ENCODE measurements at places on chromosomes 2 and 18.
A peak's percentile ranks its signal among the peaks of the same experiment; 100 is the strongest.

GRCh38 chr2:147173798-147174197 lies 671.0 kb upstream of the ACVR2A start:
- DNase-seq = no peak

DNA sequence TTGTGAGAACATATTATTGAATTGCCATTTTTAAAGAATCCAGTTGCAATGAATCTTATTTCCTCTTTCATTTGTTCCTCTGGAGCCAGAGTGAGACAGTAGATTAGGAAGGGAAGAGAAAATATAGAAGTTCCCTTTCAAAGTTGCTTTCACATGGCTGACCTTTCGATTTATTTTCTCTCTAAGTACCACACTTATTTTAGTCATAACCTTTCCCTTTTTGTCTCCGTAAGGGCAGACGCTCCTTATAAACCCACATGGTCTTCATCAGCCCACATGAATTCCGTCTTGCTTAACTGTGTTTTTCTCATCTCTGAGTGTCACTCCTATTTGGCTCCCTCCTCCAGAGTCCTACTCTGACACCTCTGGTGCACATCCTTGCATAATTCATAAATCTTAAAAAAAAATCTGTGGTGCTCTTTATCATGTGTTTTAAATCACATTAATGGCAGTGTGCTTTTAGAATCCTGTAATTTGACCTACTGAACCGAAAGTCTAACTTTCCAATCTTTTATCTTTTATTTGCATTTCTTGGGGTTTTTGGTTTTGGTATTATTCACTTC lies 38.5 kb upstream of the ZNF396 start:
- no peak for DNase-seq

DNA sequence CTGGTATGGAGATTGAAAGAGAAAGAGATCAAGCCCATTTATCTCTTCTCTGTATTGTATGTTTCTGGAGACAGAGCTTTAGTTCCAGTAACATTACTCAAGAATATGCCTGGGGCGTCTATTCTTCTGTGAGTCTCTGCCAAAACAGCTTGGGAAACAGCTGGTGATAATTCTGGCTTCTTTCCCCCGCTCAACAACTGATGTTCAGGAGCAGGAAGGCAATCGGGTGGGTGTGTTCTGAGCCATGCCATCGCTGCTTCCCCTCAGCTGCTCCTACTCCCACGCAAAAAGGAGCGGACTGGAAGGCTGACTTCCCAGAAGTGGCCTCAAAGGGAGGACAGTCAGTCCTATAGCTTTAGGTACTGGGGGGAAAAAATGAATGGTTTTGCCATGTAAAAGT lies 695.1 kb downstream of the PLCL1 start:
- no peak for DNase-seq

DNA sequence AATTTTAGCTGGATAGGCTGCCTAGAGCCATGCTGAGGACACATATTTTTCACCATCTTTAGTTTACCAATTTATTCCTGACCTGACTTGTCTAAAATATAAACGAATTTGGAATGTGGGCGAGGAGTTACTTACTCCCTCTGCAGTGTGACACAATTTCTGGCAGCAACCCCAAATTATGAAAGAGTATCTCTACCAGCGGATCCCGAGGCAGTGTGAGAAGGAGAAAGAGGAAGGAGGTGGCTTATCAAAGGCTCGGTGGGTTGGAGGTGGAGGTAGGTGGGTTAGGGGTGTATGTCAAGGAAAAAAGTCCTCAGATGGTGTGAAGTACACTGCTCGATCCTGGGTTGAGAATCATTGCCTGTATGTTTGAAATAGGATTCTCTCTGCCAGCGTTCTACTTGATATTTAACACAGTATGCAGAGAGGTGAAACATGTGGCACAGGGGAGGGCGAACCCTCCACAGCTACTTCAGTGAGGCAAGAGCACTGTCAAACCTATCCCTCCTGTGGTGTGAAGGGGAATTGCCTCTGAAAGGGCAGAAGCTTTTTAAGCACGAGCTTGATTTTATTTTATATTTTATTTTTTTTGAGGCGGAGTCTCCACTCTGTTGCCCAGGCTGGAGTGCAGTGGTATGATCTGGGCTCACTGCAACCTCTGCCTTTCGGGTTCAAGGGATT lies 76.0 kb downstream of the RFTN2 start:
- DNase-seq = peak; percentile 81

GRCh38 chr18:79566771-79567431 lies 112.7 kb upstream of the CTDP1 start:
- DNase-seq = no peak

DNA sequence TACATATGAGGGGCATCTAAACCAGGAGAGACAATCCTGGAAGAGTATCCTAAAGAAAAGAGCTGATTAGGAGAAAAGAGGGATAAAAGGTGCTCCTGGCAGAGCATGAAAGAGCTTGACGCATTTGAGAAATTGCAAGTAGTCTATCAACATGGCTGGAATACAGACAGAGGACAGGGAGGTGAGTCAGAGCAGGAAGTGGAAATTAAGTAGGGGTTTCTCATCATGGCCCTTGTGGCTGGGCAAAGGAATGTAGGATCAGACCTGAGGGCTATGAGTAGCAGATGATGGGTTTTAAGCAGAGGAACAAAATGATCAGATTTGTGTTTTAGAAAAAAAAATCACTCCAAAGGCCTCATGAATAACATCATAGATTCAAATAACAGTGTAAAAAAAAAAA lies 49.2 kb upstream of the UGP2 start:
- no peak for DNase-seq

DNA sequence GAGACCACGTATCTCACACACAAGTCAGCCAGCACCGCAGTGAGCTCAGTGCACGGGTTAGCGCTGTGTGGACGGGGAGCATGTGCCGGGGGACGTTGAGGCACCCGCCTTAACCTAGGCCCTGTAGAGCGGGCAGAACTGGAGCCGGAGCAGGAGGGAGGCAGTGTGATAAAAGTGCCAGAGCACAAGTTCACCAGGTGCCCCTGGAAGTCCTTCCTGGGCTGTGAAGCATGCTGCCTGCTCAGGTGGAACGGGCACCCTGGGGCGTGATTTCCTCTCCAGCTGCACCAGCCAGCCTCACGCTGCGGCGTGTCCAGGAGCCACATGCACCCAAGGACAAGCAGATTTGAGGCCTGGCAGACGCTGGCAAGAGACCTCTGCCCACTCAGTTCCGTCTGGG lies 50.3 kb downstream of the ITGB1BP1 start:
- no peak for DNase-seq

- DNase-seq = no peak
Observed at GRCh38 chr2:10271946-10272345, 30.8 kb upstream of the HPCAL1 start.

DNA sequence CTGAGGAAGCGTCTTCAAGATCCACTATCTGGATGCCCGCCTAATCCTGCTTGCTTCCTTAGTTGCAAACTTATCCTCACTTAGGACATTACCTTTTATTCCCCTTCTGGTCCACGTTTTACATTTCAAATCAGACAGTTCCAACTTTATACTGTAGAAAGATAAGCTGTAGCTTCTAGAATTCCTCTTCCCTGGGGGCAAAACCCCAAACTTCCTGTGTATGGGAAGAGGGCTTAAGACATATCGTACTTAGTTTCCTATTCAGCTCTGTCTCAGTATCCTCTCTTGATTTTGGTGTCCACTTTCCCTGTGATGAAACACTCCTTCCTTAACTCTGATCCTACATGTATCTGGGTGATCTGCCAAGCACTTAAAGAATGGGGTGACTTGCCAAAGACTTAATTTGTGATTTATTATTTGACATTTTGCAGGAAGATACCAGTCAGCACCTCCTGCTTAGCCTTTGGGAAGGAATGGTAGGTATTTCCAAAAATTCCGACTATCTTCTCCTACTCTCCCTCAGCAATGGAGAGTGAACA lies 245.2 kb downstream of the CDCA7 start:
- DNase-seq = no peak

- peak; percentile 95 for DNase-seq
Observed at GRCh38 chr2:15943378-15944280, 3.3 kb downstream of the MYCN start.

GRCh38 chr2:135984199-135985017 lies 1.0 kb downstream of the DARS1 start:
- DNase-seq = no peak

GRCh38 chr18:48781988-48782363 lies 168.8 kb downstream of the SMAD7 start:
- no peak for DNase-seq

DNA sequence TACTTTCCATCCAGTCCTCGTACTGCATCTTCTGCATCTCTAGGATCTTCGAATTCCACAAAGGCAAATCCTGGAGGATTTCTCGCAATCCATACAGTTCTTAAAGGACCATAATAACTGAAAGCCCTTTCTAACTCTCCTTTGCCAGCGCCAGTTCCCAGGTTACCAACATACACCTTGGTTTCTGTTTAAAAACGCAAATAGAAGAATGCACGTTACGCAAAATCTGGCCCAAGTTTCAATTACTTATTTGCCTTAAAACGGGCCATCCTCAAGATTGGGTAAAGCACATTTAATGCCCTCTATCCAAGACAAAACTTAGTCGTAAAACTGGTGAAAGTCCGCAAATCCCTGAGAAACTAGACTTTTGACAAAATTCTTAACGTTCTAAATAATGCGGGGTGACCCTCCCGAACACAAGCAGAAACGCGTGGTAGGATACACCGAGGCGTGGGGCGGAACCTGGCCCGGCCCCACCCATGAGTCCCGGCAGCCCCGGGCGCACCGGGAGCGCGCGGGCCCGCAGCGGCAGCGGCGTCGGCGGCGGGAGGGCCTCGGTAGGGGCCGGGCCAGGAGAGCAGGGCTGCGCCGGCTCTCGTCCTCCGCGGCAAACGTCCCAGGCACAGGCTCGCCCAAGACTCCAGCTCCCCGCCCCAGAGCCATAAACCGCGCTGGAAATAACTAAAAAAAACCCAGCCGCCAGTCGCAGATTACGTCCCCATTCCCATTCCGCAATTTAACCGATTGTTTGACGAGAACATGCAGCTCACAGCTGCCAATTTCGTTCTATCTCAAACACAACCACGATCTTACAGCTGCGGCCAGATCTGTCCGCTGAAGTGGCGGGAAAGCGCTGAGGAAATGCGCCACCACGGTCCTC lies 910 bp downstream of the SRSF7 start:
- no peak for DNase-seq

DNA sequence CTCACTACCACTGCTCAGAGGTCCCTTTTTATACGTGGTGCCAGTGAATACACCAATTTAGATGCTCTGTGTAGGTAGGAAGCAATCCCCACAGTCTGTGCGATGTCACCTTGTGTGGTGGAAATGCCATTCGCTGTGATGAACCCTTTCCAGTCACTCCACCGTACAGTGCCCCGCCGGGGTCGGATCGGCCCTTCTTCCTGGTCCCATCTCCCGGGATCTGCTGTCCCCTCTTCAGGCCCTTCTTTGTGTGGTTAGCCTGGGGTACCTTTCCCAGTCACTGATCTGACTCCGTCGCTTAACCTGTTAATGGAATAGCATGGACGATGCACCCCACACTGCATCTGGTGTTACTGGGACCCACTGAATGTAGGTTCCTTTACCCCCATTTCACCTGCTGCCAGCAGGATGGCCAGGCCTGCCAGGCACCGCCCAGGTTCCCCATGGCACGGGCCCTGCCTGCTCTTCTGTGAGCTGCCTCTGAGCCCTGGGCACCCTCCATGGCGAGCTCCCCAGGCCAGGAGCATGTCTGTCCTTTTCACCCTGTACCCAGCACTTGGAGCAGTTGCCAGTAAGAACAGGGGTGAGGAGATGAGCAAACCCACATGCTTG lies 18.0 kb downstream of the TWIST2 start:
- no peak for DNase-seq

DNA sequence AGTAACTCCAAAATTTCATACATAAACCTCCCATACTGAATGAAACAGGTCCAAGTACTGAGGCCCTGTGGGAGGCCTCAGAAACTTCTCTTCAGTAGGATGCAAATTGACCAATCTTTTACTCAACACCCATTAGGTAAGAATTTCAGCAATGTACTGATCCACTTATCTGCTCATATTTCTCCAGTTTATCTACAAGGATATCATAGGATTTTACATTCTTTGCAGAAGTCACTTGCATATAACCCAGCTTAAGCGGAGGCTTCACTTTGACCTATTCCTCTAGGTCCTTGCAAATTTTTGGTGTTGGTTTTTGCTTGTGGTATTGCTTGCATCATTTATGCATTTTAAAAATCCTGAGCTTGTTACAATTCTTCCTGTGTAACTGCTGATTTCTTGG lies 28.8 kb upstream of the SLC3A1 start:
- no peak for DNase-seq

GRCh38 chr2:115874427-115874826 lies 1432.0 kb downstream of the DPP10 start:
- no peak for DNase-seq

- DNase-seq = no peak
Observed at GRCh38 chr2:99762714-99763113, 272.9 kb upstream of the REV1 start.

DNA sequence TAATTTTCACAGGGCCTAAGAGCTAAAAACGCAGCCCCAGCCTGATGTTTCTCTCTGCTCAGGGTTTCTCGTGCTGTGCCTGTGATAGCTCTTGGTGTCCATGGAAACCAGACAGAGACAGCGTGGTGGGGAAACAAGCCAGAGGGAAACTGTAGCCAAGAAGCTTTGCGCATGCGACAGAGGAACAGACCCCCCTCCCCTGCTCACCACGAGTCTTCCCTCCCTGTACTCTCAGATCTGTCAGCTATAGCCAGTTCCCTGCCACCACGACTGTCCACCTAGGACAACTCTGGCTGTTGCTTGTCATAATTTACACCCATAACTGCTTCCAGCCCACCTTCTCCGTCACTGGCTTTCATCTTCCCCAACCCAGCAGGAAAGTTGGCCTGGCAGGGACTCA lies 13.2 kb upstream of the DNAJC27 start:
- no peak for DNase-seq

- no peak for DNase-seq
Observed at GRCh38 chr2:21710031-21710430, 586.3 kb downstream of the TDRD15 start.

DNA sequence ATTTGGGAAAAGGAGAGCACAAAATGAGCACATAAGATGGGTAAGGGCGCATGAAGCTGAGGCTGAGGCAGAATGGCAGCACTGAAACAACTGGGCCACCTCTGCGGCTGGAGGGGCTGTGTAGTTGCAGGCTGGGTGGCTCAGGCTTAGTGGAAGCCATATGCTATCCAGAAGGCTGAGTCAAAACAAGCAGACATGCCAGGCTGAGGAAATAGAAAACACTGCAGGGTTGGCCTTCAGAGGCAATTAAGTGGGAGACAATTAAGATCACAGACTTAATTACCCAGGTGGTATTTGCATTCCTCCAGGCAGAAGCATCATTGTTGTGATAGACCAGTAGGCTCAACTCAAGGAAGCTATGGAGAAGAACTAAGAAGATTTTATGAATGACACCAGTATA lies 11.4 kb upstream of the XPO1 start:
- DNase-seq = no peak

DNA sequence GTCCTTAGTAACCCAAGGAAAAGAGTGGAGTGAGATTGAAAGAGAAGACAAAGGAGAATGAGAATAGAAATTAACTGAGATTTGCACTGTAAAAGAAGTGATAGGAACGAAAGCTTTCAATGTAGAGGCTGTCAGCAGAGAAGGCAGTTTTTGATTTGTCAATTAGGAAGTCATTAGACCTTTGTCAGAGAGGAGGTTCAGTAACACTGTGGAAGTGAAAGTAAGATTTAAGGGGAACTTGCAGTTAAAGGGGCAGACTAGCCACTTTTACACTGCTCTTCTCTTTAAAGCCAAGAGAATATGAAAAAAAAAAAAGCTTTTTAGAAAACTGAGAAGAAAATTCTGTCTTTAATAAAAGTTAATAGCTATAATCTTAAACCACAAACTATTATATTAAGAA lies 11.5 kb upstream of the KYNU start:
- DNase-seq = peak; percentile 14

GRCh38 chr2:73987948-73988700 lies 3.4 kb downstream of the TET3 start:
- no peak for DNase-seq

- no peak for DNase-seq
Observed at GRCh38 chr18:5150894-5151293, 46.2 kb downstream of the AKAIN1 start.
